Choroid plexus epithelial cell (primary cell): ENCODE measurements at places on chromosomes 3 and 15.

- DNase-seq = no peak
Measured at GRCh38 chr3:42336103-42336502, 70.1 kb upstream of the CCK start.

DNA sequence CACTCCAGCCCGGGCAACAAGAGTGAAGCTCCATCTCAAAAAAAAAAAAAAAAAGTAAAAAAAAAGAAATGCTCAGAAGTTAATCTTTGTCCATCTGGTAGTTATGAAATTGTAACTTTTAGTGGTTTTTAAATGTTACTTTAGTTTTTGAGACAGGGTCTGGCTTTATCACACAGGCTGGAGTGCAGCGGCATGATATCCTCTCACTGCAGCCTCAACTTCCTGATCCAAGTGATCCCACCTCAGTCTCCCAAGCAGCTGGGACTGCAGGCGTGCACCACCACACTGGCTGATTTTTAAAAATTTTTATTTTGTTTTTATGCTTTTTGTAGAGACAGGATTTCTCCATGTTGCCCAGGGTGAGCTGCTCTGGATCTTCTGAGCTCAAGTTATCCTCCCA lies 1.3 kb downstream of the RNU5B-1 start:
- DNase-seq = no peak

- DNase-seq = peak; percentile 78
Measured at GRCh38 chr3:184368586-184369183, 7.2 kb downstream of the POLR2H start.

DNA sequence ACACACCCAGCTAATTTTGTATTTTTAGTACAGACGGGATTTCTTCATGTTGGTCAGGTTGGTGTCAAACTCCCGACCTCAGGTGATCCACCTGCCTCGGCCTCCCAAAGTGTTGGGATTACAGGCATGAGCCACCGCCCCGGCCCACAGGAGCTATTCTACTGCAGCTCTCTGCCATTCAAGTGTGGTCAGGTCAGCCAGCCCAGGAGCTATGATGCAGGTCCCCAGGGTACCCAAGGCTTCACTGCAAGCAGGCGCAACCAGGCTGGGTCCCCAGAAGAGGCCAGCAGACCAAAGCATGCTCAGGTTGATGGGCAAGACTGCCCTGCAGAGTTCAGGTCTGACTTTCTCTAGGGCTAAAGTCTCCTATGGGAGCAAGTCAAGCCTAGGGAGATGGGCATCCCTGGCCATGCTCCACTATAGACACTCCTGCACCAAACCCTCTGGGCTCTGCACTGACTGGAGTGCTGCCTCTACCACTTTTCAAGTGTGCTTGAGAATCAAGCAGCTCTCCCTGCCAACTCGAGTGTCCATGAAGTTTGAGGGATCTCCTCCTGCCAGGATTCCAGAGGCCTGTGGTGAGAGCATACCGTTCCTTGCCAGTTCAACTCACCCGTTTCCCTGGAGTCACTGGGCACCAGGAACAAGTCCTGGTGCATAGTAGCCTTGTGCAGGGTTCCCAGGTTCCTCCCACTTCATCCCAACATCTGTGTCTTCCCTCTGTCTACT lies 30.9 kb downstream of the MYO9A start:
- DNase-seq = no peak

DNA sequence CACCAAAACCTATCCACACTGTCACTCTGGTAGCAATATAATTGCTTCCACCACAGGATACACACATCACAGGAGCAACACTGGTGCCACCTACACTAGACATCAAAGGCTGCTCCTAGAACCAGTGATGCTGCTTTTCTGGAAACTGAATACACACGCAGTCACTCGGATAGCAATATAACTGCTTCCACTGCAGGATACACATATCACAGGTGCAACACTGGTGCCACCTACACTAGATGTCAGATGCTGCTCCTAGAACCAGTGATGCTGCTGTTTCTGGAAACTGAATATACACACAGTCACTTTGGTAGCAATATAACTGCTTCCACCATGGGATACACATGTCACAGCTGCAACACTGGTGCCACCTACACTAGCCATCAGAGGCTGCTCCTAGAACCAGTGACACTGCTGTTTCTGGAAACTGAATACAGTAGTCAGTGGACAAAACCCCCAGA lies 6.9 kb upstream of the TNFSF10 start:
- DNase-seq = no peak

DNA sequence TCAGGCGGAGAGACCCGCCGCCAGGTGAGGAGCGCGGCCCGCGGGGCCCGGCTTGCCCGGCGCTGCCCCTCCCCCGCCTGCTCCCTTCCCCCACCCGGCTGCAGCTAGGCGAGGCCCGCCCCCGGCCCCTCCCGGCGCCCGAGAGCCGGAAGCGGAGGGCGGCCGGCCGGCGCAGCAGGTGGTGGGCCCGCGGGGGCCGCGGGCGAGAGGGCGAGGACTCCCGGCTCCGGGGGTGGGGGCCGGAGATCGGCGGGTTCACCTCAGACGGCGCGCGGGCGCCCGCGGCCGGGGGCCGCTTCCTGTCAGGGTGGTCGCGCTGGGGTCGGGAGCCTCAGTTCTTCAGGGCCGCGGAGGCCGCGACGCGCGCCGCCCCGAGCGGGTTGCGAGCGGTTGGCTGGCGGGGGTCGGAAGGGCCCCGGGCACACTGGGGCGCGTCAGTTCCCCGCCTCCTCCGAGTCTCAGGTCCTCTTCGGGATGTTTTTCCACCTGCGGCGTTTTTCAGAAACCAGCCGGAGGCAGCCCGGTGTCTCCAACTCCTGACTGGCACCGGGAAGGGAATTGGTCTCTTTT lies 395 bp downstream of the ZFAND6 start:
- peak; percentile 33 for DNase-seq

DNA sequence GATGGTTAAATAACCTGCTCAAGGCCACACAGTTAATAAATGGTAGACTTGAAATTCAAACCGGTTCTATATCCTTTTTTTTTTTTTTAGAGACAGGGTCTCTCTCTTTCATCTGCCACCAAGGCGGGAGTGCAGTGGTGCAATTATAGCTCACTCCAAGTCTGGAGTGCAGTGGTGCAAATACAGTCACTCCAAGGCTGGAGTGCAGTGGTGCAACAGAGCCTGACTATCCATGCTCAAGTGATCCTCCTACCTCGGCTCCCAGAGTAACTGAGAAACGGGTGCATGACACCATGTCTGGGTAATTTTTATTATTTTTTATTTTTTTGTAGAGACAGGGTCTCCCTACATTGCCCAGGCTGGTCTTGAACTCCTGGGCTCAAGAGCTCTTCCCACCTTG lies 23.4 kb downstream of the DPP8 start:
- no peak for DNase-seq

GRCh38 chr3:44104668-44105321 lies 136.9 kb upstream of the TOPAZ1 start:
- peak; percentile 67 for DNase-seq

GRCh38 chr3:132522353-132522752 lies 74.7 kb upstream of the ACKR4 start:
- DNase-seq = no peak

- no peak for DNase-seq
Measured at GRCh38 chr3:179666436-179667035, 13.7 kb downstream of the USP13 start.

DNA sequence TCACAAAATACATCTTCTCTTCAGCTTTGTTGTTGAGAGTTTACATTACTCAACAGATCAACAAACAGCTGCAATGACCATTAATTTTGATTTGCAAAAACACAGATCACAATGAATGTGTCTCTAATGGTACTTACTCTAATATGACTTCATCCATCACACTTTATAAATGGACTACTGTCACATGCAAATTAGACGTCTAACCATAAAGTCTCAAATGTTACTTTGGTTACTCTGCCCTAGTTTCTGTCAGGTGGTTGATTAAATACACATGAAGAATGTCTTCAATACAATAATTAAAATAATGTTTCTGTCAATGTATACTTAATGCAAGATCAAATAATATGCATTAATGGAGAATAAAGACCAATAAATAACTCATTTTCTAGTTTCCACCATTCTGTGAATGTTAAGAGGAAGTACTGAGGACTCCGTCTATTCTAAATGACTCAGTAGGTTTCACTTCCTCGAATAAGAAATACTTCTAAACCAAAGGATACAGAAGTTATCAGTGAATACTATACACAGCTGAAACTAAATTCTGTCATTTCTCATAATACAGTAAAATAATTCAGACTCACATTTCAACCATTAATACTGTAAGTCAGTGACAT lies 145.8 kb downstream of the CBLB start:
- no peak for DNase-seq

GRCh38 chr3:157353652-157354051 lies 83.0 kb upstream of the PTX3 start:
- DNase-seq = no peak

GRCh38 chr3:85740561-85740960 lies 781.8 kb downstream of the CADM2 start:
- DNase-seq = no peak

DNA sequence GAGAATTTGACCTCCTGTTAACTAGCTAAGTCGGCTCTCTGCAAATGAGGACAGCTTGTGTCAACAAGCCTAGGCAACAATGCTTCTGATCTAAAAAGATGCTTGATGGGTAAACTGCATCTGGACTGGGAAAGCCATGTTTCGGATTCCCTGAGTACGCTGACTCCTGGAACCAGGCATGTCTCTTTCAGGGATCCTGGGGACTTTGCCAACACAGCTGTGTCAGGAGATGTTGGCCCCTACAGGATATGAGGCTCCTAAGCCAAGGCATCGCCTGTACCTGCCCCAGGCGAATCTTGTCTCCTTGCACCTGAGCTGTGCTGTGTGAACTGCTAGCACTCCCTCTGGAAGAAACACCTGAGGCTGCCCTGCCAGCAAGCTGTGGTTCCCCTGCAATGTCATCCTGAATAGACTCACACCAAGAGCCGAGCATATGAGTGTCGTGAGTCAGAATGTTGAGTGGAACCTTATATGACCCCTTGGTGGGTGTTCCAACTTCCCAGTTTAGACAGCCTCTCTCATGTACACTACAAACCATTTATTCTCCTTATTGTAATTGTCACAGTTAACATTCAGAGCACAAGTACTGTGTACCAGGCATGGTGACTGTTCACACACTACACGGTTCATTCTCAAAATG lies 17.0 kb downstream of the EOGT start:
- peak; percentile 70 for DNase-seq

GRCh38 chr3:125143982-125144652 lies 68.4 kb downstream of the SLC12A8 start:
- peak; percentile 63 for DNase-seq

GRCh38 chr3:124075753-124076152 lies 83.8 kb upstream of the ROPN1 start:
- DNase-seq = no peak

GRCh38 chr3:127444761-127445160 lies 145.8 kb downstream of the TPRA1 start:
- no peak for DNase-seq
